ENCODE measurements at places on chromosomes 5 and 9.

GRCh38 chr5:108503986-108504385, 122.1 kb upstream of the FBXL17 start:
- DNase-seq: no peak

GRCh38 chr5:1293416-1294205, 1.3 kb downstream of the TERT start:
- DNase-seq: no peak

- no peak for DNase-seq
These were observed 154.3 kb downstream of the PHF2 start for GRCh38 chr9:93730648-93731047.

DNA sequence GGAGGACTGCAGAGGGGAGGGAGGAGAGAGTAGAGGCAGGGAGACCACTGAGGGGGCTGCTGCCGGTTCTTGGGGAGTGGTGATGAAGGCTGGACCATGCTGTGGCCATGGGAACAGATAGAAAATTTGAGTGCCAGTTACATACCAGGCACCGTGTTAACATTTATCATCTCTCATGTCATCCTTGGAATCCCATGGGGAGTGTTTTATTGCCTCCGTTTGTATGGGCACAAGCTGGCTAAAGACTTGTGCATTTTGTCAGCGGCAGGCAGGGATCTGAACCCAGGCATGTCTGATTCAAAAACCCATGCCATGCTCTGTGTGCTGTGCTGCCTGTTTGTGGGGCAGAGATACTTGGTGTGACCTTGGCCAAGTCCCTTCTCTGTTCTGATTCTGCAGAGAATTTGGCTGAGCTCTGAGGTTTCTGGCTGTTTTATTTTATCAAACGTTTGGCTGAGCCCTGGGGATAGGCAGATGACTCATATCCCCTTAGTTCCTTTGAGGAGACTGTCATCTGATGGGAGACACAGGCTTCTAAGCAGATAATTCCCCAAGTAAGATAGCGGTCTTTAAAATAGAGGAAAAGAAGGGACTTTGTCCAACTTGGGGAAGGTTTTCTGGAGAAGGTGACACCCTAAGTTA, 22.2 kb downstream of the COL27A1 start:
- DNase-seq: no peak

DNA sequence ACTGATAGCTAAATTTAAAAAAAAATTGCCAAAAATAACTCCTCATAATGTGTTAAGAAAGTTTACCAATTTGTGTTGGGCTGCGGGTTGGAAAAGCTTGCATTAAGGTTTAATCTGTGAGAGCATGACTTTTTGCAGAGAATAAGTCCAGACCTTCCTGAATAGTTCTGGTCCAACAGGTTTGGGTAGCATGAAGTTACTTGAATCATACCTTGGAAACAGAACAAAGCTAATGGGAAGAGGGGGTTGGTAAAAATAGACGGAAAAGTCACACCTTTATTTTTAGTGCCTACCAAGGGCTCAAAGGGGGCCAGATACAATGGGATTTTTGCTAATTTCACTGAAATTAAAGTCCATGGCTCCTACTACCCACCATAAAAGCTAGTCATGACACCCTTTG, 17.1 kb upstream of the MATR3 start:
- no peak for DNase-seq

DNA sequence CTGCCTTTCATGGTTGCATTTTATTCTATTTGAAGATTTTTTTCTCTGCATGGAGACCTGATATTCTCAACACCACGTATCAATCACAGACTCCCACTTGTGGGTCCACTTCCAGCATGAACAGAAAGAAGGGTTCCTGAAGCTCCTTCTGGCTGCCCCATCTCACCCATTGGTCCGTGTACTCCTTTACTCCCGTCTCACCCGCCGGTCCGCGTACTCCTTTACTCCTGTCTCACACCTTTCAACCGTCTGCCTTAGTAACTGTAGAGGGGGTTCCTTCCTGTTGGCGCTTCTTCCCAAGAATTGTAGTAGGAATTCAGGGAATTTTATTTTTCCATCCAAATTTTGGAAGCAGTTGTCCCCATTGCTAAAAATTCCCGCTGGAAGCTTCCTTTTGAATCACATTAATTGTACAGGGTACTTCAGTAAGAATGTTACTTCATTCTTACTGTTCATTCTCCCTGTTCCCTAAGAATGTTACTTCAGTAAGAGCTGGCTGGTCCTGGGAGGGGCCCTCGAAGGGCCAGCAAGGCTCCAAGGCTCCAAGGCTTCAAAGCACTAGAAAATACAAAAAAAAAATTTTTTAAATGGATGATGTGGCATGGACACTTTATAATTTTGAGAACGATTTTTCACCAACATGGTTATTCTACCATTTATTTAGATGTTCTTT, 3.9 kb upstream of the LPCAT1 start:
- DNase-seq: no peak

- DNase-seq: no peak
These were observed 61.8 kb downstream of the PRKACG start for GRCh38 chr9:68951879-68952659.

DNA sequence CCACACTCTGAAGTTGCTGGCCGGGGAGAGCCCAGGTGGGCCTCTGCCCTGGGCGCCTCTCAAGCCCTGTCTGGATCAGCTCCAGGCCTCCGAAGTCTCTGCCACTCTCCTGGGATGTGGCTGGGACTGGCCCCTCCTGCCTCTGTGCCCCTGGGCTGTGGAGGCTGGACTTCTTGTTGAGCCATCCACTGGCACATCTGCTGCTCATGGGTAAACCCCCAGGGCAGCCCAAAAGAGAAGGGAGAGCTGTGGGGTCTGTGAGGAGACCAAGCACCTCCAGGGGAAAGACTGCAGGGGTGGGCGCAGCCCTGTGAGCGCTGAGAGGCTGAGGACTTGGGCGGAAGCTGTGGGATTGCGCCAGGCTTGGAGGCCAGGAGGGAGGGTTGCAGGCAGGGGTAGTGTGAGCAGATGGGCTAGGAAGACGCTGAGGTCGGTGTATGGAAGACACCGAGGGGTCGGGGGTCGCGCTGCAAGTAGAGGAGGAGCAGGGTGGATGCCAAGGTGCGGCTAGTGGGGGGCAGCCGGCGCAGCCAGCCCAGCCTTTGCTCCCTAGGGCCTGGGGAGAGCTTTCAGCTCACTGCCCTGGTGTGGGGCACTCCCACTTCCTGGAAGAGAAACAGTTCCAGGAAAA, 118.1 kb downstream of the WNK2 start:
- no peak for DNase-seq

- DNase-seq: no peak
These were observed 48.9 kb downstream of the ADRB2 start for GRCh38 chr5:148875205-148875875.

- DNase-seq: no peak
These were observed 202.0 kb upstream of the CDH6 start for GRCh38 chr5:30991462-30991861.

DNA sequence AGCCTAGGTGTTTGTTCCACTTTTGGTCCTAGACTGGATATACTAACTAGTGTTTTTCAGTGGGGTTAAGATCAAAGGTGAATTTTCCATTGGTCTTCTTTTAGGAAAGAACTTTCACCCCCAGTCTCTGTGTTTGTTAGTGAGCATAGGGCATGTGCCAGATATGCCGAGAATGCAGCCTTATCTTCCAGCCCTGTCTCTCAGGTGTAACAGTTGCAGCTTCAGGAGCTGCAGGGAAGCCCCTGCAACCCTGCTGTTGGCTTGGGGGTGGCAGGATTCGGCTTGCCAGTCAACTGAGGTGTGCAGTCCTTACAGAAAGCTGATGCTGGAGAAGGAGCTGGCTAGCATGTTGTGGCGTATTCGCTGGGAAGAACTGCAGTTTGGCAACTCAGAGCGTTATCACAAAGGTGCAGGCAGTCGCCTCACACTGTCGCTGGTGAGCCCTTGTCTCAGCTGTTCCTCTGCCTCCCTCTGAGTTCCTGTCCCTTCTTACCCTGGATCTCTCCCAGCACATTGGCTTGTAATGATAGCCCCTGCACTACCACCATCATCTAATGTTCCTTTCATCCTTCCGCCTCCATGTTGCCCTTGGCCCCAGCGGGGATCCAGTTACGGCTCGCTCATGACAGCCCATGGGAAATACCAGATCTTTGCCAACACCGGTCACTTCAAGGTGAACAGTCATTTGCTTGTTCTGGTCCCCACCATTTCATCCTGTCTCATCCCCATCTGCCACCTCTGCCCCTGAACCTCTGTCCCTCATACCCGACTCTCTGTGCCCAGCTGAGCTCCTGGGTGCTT, 10.1 kb downstream of the NPR2 start:
- no peak for DNase-seq

GRCh38 chr5:144187699-144188294, 17.1 kb downstream of the KCTD16 start:
- no peak for DNase-seq

DNA sequence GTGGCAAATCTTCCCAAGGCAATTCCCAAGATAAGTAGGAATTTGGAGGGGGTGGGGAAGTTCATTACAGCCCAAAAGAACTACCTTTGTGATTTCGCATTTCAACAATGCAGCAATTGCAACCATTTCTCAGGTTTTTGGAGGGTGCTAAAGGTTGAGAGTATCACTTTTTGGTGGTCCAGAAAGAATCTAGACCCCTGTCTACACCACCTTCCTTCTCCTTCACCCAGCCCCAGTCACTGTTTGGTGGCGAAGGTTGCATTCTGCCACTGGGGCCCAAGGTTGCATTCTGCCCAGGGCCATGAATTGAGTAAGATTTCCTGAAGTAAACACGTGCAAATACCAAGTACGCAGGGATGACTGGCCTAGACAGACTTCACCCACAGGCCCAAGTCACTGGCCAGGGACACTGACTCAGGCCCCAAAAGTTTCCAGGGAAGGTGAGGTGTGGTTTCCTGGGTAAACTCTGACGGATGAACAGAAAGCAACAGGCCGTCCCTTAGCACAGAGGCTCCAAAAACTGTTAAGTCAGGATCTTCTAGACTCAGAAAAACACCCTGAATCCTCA, 5.7 kb downstream of the PDE6A start:
- no peak for DNase-seq

DNA sequence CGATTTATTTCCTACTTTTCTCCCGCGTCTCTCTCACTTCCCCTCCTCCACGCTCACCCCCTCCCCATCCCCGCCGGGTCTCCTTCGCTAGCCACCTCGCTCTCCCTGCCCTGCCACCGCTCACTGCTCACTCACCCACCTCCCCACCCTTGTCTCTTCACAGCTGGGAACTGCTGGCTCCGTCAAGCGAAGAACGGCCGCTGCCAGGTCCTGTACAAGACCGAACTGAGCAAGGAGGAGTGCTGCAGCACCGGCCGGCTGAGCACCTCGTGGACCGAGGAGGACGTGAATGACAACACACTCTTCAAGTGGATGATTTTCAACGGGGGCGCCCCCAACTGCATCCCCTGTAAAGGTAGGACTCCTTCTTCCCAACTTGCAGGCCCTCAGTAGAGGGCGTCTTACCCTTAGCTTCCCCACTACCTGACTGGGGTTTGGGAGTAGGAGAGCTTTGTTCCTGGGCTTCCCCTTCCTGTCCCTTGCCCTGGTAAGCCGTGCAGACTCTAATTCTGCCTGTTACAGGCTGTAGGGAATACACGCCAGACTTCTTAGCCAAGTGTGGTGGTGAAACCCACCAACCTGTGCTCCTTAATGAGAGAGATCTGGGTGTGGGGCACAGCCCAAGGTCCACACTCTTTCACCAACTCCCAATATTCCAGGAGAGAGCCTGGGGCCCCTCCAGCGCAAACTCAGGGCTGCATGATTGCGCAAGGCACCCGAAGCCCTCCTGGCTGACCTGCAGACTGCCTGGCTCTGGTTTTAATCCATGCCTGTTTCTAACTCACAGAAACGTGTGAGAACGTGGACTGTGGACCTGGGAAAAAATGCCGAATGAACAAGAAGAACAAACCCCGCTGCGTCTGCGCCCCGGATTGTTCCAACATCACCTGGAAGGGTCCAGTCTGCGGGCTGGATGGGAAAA, 2.5 kb downstream of the FST start:
- no peak for DNase-seq

- no peak for DNase-seq
These were observed 760 bp downstream of the ALDH1B1 start for GRCh38 chr9:38393128-38393796.

DNA sequence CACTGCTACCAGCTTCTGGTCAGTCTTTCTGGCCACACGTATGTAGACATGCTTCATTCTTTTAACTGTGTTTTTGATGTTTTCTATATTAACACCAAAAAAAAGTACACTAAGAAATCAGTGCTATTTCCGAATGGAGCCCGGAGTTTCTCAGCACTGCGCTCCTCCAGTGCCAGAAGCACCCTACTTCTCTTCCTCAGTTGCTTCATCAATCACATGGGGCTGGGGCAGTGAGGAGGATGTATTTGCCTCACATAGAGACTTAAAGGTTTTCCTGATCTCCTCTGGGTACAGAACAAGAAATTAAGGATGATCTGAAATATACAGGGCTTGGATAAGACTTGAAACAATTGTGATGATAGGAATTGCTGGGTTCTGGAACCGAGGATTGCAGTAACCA, 148.0 kb downstream of the ERCC6L2 start:
- no peak for DNase-seq

DNA sequence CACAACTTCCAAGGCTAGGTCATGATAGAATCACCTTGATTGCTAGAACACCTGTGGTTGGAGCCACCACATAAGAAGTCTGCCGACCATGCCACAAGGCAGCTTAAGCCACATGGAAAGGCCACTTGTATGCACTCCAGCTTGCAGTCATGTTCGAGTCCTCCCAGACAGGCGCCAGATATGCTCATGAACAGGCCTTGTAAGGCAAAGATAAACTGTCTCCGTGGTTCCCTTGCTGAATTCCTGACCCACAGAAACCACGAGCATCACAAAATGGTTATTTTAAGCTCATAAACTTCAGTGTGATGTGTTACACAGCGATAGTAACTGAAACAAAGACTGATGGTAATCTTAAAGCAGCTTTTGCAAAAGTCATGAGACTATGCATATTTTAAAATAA, 188.4 kb upstream of the DAPK1 start:
- no peak for DNase-seq

DNA sequence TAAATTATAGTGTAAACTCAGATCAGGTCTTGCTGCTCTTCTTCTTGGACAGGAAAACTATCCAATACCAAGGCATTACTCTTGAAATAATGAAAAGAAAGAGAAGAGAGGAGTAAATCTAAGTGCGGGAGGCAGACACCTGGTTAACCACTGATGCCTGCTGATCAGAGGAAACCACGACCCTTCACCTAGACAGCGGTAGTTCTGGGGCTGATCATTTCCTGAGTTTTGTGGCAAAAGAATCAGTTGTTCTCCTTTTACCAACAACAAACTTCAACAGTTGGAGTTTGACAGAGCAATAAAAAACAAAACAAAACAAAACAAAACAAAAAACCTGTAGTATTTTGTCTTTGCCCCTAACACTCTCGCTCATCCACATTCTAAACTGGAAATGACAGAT, 3.0 kb downstream of the RLN1 start:
- no peak for DNase-seq

GRCh38 chr9:88950341-88951154, 40.7 kb upstream of the S1PR3 start:
- DNase-seq: no peak
